ENCODE measurements at places on chromosomes 16 and 17. TPM values are rescaled to one million over a fixed set of nuclear protein-coding genes. Genes with fewer than 3 reads are reported as not detected.

DNA sequence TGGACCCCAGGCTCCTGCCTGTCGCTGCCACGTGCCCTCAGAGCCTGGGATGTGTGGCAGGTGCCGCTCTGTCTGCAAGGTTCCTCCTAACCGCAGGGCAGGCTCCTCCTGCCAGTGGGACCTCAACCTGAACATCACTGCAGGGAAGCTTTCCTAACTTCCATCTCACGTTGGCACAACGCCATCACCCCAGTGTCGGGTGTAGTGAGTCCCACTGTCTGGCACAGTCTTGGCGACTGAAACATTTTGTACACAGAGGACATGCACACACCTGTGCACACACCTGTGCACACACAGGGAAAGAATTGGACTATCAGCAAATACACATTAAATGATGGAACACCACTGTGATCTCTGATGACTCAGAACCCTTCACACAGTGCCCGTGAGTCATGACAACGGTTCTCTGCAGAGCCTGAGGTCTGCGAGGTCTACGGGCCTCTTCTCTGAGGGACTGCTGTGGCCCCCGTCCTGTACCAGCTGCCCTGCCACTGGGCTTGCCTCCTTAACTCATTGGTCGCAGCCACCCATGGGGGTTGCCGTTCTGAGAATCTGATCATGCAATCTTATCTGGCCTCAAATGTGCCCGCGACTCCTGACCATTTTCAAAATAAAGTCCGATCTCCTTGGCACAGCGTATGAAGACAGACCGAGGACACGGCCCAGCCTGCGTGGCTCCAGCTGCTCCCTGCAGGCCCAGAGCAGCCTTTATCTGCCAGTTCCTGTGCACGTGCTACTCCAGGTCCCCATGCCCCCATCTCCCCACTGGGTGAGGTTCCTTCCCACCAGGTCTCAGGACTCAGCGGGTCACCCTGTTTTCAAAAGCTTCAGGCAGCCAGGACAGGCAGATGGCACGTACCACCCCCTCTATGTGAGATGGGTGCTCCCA, 7.6 kb downstream of the CCDC57 start:
- H3K4me1 ChIP-seq = peaks cover 18% of the 10 kb centered on the region
- no peak for DNase-seq
- H3K36me3 ChIP-seq = peaks cover 27% of the 10 kb centered on the region
- H3K4me3 ChIP-seq = no peak overlapping the region
- peak overlapping the region; percentile 82 for H3K27ac ChIP-seq

- no peak for DNase-seq
- no peaks in the 10 kb centered on the region for H3K4me1 ChIP-seq
- H3K36me3 ChIP-seq = no peaks in the 10 kb centered on the region
- H3K27ac ChIP-seq = no peak overlapping the region
- no peak overlapping the region for H3K4me3 ChIP-seq
These were observed 52.6 kb downstream of the ZFHX3 start for GRCh38 chr16:72995151-72995881.

TPPP3 gene
- 12.9 TPM for total RNA-seq

DNA sequence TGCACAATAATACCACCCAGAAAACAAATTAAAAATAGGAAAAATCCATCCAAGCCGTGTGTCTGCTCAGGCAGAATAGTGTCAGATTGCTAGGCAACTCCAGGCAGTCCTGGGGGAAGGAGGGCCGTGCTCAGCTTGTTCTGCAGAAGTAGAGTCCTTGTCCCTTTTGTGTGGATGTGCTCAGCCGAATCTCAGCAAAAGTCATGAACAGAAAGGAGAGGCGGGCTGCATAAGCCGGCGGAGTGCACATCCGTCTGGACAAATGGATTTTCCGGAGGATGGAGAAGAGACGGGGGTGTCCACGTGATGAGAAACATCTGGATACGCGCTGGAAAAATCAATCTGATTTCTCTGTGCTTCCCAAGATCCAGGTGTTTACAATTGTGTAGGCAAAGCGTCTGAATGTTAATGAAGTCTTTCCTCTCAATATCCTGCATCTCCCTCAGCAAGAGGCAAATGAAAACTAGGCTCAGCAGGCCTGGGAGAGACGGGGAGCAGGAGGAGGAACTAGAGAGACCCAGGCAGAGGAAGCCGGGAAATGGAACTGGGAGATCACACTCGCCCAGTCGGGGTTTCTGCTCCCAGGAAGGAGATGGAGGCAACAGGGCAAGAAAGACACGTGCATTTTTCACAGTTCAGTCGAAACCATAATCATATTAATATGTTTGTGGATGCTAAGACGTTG, 7.7 kb upstream of the RBFOX3 start:
- peaks cover 5% of the 10 kb centered on the region for H3K4me1 ChIP-seq
- H3K4me3 ChIP-seq = no peak overlapping the region
- no peak overlapping the region for H3K27ac ChIP-seq

MT4 gene
- total RNA-seq = not detected

GRCh38 chr17:9472541-9472940, 103.1 kb downstream of the STX8 start:
- peak; percentile 27 for DNase-seq
- no peaks in the 10 kb centered on the region for H3K27me3 ChIP-seq
- no peak overlapping the region for H3K27ac ChIP-seq
- no peak overlapping the region for H3K4me3 ChIP-seq
- no peaks in the 10 kb centered on the region for H3K4me1 ChIP-seq

All from tibial nerve (tissue), 4 donors.